COR-L47 (cell line): ENCODE measurements at places on chromosomes 5 and 9.

GRCh38 chr5:9544502-9545135 is 1.3 kb downstream of the SEMA5A start:
- peak; percentile 2 for DNase-seq

GRCh38 chr9:36316611-36317317 is 58.5 kb upstream of the GNE start:
- DNase-seq = no peak

DNA sequence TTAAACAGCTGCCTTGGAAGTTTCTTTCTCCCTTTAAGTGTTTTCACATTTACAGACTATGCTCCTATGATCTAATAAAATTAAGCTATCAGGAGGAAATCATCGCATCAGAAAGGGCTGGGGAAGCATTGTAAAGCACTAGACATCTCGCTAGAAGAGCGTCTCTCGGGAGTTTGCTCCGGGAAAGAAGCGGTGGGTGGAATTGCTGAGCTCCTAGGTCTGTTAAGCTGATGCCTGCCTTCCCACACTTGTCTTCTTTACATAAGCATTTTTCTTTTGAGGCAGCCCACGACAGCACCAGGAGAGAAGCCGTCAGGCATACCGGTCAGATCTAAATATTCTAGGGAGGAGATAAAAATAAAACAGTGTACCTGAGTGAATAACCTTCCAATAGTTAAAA is 541.7 kb upstream of the TUSC1 start:
- no peak for DNase-seq

DNA sequence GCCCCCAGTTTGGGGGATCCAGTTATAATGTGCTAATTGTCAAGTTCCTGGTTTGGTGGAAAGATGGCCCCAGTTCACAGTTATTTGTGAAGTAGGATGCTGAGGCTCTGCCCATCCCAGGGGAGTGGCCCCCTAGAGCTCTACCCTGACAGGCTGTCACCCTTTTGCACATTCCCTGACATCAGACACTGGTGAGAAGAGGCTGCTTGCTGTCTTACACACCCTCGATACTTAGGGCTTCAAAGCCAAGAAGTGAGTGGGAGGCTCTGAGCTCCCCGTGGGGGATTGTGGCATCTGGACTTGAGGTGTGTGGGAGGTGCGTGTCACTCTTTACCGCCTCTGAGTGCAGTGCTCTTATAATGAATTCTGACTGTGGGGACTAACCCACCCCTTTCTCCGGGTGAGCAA is 168.5 kb downstream of the DOCK2 start:
- no peak for DNase-seq

- no peak for DNase-seq
These were observed 216.3 kb downstream of the TMEM232 start for GRCh38 chr5:110510146-110510545.
